ENCODE measurements at places on chromosomes 16 and 17. TPM values are rescaled to one million over a fixed set of nuclear protein-coding genes. Genes with fewer than 3 reads are reported as not detected.

DNA sequence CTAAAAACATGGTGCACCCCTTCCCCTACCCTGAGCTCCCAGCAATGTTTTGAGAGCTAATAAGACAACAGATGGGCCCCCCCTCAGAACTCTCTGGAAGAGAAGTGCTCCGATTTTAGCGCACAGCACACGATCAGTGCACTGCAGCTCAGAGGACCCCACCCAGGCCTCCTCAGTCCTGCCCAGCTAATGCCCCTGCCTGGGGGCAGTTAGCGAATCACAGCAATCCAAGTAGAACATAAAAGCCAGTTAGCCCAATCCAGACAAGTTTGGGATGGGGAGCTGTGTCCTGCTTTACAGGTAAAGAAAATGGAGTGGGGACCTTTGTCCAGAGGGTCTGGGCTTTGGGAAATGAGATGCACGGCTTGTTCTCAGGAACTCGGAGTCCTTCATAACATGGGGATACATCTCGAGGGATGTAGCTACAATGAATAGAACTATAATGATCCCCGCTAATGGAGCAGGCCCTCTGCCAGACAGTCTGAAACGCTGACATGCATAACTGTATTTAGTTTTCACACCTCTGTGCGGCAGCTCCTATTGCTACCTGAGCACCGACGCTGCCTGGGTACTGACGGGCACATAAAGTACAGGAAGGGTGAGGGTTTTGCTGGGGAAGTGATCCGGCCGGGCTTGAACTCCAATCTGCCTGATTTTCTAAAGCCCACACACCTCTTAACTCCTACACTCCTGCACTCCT lies 29.7 kb upstream of the CDC42EP4 start:
- DNase-seq = no peak
- no peak overlapping the region for H3K4me3 ChIP-seq
- H3K27me3 ChIP-seq = no peaks in the 10 kb centered on the region
- no peak overlapping the region for H3K27ac ChIP-seq
- H3K36me3 ChIP-seq = no peaks in the 10 kb centered on the region

DNA sequence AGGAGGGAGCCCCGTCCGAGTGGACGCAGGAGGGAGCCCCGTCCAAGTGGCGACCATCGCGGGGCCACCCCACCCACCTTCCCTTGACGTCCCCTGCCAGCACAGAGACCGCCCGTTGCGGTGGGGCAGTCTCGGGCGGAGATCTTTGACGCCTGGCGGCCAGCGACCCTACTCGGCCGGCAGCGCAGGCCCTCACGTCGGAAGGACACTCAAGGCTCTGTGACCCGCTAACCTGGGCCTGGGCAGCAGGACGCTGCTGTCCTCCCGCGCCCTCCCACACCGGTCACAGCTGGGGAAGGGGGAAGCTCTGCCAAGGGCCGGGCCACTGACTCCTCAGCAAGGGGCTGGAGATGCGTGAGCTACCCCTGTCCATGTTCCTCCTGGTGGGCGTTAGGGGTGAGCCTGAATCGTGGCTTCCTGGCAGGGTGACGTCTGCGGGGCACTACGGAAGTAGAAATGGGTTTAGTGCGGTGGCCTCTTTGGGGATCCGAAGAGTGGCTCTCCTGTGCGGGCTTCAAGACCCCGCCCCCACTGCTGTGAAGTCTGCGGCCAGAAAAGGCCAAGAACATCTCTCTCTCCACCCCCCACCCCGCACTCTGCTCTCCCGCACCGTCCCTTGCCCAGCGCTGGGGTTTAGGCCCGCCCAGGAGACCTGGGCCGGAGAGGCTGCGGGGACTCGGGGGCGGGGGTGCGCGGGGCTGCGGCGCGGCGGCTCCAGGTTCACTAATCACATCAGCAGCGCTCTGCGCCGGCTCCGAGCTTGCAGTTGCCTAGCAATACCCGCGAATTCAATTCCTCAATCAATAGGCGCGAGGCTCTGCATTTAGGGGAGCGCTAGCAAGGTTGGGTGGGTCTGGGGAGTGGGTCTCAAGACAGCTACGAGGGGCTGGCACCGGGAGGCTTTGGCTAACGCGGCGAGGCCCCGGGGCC lies 5.8 kb downstream of the CBX8 start:
- no peak overlapping the region for H3K4me3 ChIP-seq
- peaks cover 10% of the 10 kb centered on the region for H3K4me1 ChIP-seq

DNA sequence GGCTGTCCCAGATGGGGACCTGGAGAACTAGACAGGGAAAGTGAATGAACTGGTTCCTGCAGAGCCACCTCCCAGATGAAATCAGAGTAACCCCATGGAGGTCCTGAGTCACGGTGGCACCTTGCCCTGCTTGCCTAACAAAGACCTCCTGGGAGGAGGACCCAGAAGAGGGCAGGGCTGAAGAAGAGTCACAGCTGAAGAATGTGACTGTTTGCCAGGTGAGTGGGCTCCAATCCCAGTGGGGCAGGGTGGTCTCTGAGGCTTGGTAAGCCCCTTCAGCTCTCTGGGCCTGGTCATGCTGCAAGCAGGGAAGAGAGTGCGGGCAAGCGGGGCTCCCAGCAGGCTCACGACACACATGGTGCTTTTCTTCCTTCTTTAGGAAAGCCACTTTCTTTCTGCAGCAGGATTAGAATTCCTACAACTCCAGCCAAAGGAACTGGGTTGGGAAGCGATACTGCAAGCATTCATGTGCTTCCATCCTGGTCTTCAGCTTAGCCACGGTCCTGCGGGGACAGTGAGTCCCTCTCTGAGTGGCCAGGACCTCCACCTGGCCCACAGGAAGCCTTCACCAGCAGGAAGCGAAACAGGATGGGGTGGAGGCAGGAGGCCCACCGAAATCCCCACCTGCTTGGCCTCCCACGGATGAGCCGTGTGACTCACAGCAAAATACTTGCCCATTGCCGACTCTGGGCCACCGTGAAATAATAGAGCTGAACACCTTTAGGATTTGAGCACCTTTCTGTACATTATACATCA lies 4.3 kb downstream of the C16orf74 start:
- no peaks in the 10 kb centered on the region for H3K27me3 ChIP-seq
- H3K4me3 ChIP-seq = no peak overlapping the region
- no peaks in the 10 kb centered on the region for H3K36me3 ChIP-seq
- H3K27ac ChIP-seq = no peak overlapping the region
- H3K4me1 ChIP-seq = peaks cover 9% of the 10 kb centered on the region

- no peaks in the 10 kb centered on the region for H3K27me3 ChIP-seq
- no peak overlapping the region for H3K4me3 ChIP-seq
- peak; percentile 49 for DNase-seq
- peaks cover 2% of the 10 kb centered on the region for H3K36me3 ChIP-seq
- H3K4me1 ChIP-seq = peaks cover 11% of the 10 kb centered on the region
Measured at GRCh38 chr17:66357037-66357436, 54.6 kb downstream of the PRKCA start.

DNA sequence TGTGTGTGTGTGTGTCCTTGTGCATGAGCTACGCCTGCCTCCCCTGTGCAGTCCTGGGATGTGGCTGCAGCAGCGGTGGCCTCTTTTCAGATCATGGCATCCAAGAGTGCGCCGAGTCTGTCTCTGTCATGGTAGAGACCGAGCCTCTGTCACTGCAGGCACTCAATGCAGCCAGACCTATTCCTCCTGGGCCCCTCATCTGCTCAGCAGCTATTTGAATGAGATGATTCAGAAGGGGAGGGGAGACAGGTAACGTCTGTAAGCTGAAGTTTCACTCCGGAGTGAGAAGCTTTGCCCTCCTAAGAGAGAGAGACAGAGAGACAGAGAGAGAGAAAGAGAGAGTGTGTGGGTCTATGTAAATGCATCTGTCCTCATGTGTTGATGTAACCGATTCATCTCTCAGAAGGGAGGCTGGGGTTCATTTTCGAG lies 22.5 kb downstream of the STAT5A start:
- peak overlapping the region; percentile 43 for H3K27ac ChIP-seq
- peaks cover 3% of the 10 kb centered on the region for H3K36me3 ChIP-seq
- no peak overlapping the region for H3K4me3 ChIP-seq
- H3K4me1 ChIP-seq = peaks cover 11% of the 10 kb centered on the region

DNA sequence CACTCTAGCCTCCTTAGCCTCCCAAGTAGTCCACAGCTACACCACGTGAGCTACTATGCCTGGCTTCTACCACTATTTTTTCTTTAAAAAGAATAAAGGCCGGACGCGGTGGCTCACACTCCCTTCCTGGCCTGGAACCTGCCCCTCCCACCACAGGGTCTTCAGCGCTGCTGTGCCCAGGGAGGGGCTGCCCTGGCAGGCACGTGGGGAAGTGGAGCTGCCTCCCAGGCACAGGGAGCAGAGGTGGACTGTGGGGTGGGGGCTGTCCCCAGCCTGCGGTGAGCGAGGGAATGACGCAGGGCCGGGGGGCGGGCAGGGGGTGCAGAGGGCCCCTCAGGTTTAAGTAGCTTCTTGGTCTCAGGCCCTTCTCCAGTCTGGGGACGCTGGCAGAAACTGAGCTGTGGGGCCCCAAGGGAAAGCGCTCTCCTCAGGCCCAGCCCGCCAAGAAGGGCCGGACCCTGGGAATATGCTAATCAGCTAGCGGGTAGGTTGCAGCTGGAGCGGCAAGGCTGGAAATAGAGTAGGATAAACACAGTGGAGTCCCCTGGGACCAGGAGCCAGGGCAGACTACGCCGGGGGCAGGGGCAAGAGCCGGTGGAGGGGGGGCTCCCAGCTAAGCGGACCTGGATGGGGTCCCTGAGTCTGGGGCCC lies 46.8 kb downstream of the TIMM22 start:
- no peak for DNase-seq
- no peaks in the 10 kb centered on the region for H3K27me3 ChIP-seq
- peaks cover 11% of the 10 kb centered on the region for H3K4me1 ChIP-seq
- no peak overlapping the region for H3K27ac ChIP-seq
- H3K4me3 ChIP-seq = no peak overlapping the region
- peaks cover 11% of the 10 kb centered on the region for H3K36me3 ChIP-seq

- no peak for DNase-seq
- H3K4me1 ChIP-seq = peaks cover 38% of the 10 kb centered on the region
- peak overlapping the region; percentile 47 for H3K27ac ChIP-seq
- H3K27me3 ChIP-seq = no peaks in the 10 kb centered on the region
Measured at GRCh38 chr16:88780142-88781062, 4.6 kb downstream of the PIEZO1 start.

DNA sequence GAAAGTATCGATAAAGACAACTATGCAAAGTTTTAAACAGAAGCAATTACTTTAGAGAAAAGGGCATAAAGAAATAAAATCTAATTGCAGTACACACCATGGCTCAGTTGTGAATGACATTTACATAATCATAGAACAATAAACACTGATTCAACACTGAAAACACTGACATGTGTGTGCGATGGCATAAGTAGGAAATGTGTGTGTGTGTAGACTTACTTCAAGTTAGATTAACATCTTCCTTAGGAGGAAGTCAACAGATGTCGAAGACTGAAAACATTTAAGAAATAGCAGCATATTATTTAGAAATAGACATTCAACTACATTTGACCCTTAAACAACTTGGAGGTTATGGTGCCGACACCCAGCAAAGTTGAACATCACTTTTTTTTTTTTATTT lies 172.4 kb downstream of the STX8 start:
- no peak for DNase-seq
- H3K36me3 ChIP-seq = no peaks in the 10 kb centered on the region
- H3K27me3 ChIP-seq = no peaks in the 10 kb centered on the region
- H3K4me1 ChIP-seq = no peaks in the 10 kb centered on the region
- no peak overlapping the region for H3K4me3 ChIP-seq

- no peaks in the 10 kb centered on the region for H3K4me1 ChIP-seq
- no peaks in the 10 kb centered on the region for H3K27me3 ChIP-seq
- H3K27ac ChIP-seq = no peak overlapping the region
Measured at GRCh38 chr17:53270936-53271335, 551.8 kb upstream of the KIF2B start.

- H3K4me3 ChIP-seq = no peak overlapping the region
- H3K27ac ChIP-seq = no peak overlapping the region
- peaks cover 11% of the 10 kb centered on the region for H3K36me3 ChIP-seq
- no peak for DNase-seq
Measured at GRCh38 chr17:4536742-4537411, 18.3 kb downstream of the MYBBP1A start.

- no peak overlapping the region for H3K27ac ChIP-seq
- no peaks in the 10 kb centered on the region for H3K27me3 ChIP-seq
- H3K4me3 ChIP-seq = no peak overlapping the region
- peaks cover 40% of the 10 kb centered on the region for H3K36me3 ChIP-seq
Measured at GRCh38 chr16:89695875-89696669, 5.4 kb downstream of the SPATA2L start.

DNA sequence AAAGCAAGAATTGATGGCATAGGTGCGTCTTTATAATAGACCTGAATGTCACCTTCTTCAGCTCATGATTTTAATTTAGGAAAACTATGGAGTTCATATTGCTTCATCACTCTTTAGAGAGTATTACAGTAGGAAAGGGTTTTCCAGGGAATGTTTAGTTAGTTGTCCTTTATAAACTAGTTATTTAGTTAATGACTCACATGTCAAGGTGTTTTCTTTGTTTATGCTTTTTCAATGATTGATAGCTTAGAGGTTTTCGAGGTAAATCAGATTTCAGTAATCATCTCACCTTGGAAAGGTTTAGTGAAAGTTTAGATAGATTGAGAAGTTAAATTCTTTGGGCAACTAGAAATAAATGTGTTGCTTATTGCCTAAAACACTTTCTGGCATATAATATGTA lies 9.8 kb downstream of the WSB1 start:
- H3K4me3 ChIP-seq = no peak overlapping the region
- H3K27me3 ChIP-seq = no peaks in the 10 kb centered on the region
- H3K27ac ChIP-seq = no peak overlapping the region
- DNase-seq = no peak

Gene NOL3
- total RNA-seq = 12.8 TPM

Gene VAT1L
- total RNA-seq = 86.9 TPM

Gene HASPIN
- total RNA-seq = 2.0 TPM

Gene TBC1D16
- 30.4 TPM for total RNA-seq

Gene KCNJ2
- total RNA-seq = 48.1 TPM

Gene TAT
- total RNA-seq = not detected

Data from fibroblast of lung (primary cell).